NCI-H187 treated with DMSO at 0.1 percent for 48 hours (cell line): ENCODE measurements at places on chromosomes 2 and 18.

DNA sequence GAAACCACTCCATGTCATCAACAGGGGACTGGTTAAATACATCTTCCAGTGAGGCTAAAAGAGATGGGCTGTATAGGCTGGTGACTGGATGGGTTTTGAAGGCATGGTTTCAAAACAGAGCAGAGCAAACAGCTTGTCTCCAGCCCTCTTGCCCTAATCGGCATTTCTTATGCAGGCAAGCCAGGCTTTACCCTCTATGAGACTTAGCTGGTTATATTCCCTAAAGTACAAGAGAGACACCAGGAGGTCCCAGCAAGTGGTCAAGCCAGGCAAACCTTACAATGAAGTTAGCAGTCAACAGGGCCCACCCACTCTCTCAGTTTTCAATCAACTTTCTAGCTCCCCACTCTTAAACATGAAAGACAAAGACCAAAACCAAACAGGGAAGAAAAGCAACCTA is 19.0 kb downstream of the OSBPL1A start:
- DNase-seq: no peak

DNA sequence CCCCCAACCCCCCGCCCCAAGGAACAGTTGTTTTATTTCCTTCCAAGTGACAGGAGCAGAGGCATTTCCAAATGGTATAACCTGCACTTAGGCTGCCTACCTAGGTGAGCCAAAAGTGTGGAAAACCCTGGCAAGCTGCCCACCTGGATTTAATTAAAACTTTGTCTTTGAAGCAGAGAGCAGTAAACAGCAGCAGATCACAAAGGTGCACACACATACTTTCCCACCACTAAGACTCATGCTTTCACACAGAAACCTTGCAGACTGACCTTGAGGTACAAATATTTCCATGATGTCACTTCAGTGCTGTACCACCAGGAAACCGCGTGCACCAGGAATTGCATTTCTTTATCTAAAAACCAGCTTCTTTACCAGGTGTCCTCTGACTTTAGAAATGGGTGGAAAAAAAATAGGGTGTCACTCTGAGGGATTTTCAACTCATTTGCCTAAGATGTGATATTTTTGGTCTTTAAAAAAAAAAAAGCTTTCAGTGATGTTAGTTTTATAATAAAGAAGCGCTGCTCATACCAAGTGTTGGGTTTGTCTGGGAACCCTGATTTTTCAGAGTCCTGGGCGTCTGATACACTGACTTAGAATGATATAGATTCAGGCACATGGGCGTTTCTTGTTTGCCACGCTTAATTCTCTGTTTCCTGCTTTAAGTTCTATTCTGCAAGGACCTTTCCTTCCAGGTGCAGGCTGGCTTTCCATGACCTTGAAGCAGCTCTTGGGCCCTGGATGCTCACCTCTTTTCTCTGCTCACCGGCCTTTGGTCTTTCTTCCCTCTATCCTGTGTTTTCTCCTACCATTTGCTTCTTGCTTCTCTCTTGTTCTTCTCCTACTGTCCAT is 70.7 kb upstream of the BCL2L11 start:
- no peak for DNase-seq

DNA sequence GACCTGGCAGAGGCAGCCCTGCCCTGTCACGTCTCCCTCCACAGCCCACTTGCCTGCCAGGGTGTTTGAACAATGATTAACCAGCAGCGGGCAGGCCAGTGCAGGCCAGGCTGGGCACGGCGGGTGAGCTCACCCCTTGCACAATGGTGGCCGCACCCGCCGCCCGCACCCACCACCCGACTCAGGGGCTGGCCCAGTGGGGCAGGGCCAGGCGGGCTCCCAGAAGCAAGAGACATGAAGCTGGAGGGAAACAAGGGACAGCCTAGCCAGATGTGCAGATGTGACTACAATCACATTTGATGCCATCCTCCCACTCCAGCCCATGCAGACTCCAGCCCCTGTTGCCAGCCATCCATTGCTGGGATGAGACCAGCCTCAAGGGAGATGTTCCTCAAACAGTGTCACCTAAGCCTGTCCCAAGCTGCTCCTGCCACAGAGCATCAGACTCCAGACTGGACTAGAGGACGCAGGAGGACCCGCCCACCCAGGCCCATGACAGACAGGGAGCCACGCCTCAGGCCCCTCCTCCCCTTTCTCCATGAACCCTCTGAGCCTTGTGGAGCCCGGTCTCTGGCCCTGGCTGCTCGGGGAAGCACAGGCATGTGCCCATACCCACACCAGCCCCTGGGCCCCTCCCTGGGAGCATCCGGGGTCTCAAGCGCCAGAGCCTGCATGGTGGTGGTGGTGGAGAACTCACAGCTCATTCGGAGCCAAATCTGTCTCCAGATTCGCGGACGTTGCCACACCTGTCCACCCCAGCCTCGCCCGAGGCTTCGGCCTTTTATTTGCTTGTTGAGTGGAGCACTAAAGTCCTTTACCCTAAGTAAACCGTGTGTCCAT is 45.0 kb downstream of the SDC1 start:
- DNase-seq: no peak

GRCh38 chr2:43884689-43885088 is 45.9 kb downstream of the ABCG8 start:
- DNase-seq: no peak

DNA sequence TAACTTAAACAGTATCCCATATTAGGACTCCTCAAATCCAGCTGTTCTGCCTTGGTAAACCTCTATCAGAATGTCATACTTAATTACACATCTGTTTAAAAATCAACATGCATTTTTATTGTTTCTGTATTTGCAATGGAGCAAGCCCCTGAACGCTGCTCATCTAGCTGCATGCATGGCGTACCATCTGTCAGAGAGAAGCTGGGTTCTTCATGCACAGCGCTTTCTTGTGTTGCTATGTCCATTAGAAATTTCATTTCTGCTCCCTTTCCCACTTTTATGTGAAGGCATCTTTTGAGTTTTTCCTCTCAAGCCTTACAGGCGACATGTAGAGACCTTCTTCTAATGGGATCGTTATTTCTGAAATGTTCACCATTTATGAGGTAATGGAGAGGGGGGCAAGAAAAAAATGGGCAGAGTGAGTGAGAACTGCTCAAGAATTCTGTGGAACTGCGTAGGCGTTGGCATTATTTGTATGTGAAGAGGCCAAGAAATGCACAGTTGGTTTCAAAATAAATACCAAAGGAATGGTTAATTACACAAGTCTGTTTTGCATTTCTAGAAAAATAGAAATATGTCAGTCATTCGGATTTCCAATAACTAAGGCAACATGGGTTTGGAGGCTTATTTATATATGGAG is 31.6 kb downstream of the INSIG2 start:
- DNase-seq: no peak

GRCh38 chr18:42310956-42311355 is 355.9 kb downstream of the PIK3C3 start:
- no peak for DNase-seq

- DNase-seq: no peak
Observed at GRCh38 chr18:69996417-69996816, 48.7 kb upstream of the CD226 start.

GRCh38 chr18:26784599-26784998 is 80.9 kb downstream of the AQP4 start:
- DNase-seq: no peak

DNA sequence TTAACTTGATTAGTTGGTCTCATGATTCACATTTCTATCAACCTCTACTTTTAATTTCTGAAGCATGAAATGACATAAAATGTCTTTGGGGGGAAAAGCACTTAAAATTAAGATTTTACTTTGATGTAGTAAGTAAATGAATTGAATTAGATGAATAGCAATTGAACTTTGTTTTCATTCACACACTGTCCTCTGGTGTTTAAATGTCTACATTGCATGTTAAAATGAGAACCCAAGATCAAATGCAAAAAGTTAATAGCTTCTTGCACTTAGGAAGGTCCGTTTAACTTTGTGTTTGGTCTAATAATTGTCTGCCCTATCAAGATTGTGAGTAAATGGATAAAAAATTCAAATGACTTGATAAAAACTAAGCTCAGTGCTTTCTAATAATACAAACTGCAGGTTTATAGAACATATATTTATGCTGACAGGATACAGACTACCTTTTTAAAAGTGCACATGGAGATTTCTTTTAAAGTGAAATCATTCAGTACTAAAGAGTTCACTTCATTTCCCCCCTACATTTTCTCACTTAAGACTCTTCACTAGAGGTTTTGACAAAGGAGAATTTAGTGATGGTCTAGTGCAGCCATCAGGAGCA is 156.2 kb upstream of the NABP1 start:
- no peak for DNase-seq

DNA sequence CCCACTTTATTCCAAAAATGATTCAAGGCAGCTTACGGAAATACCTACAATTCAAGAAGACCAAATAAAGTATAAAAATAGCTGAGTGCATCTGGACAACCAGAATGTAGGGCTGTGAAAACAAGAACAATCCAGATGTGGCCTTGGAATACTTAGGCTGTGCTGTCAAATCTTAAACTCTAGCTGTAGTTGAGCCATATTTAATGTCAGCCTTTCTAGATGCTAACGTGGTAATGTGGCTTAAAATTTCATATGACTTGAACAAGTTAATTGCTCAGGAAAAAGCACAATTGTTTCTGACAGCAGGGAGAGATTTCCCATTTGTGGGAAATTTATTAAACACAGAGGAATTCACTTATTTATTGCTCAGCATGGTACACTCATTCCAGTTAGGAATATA is 14.6 kb upstream of the NAPG start:
- DNase-seq: no peak

DNA sequence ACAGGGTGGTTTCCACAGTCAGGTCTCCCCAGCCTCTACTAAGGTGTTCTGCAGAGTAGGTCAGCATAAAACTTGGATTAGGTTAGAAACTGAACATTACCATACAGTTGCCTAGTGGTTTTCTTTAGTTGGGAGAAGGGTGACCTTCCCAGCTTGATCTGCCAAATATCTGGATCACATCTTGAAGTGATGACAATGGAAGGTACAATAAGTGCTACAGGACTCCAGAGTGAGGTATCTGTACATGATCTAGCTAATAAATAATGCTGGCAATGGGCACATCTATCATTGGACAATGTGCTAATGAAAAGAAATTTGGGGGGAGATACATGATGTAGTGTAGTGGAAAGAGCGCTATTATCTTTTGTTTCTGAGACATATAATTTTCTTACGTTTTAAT is 54.6 kb upstream of the ACVR1 start:
- DNase-seq: no peak

DNA sequence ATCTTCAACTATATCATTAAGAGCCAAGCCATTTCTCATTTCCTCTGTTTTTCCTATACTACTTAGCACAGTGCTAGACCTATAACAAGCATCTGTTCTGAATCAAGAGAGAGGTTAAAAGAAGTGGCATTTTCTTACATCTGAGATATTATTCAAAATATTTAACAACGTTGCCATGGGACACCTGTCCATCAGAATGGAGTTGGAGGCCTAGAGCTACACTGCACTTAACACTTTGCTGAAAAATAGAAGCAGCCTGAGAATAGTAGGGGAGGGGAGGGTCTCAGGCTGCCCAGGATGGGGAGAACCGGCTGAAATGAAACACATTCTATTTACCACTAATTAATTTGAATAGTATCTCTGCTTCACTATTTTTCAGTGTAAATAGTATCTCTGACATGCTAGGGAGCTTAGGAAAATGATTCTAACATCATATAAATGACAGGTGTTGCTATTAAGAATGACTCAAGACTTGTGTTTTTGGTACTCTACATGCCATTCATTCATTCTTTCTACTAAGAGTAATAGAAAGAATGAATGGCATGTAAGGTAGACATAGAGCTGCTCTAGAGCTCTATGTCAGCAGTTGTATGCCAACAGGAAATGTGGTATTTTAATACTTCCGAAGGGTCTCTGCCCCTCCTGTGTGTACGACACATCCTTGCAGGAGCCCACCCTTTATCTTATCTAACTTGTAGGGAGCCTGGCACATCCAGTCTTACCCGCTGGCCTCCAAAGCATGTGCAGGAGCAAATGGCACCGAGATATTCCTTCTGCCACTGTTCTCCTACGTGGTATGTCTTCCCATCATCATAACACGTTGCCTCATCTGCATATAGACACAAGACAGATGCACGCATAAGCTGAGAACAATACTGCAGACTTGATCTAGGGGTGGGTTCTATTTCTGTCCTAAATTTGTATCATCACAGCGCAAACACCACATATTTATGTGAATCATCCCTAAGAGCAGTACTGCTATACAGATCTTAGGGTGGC is 52.6 kb downstream of the ATIC start:
- DNase-seq: no peak

- no peak for DNase-seq
Observed at GRCh38 chr2:168084288-168084687, 163.1 kb downstream of the STK39 start.

GRCh38 chr2:106299696-106300095 is 105.6 kb upstream of the UXS1 start:
- DNase-seq: no peak

DNA sequence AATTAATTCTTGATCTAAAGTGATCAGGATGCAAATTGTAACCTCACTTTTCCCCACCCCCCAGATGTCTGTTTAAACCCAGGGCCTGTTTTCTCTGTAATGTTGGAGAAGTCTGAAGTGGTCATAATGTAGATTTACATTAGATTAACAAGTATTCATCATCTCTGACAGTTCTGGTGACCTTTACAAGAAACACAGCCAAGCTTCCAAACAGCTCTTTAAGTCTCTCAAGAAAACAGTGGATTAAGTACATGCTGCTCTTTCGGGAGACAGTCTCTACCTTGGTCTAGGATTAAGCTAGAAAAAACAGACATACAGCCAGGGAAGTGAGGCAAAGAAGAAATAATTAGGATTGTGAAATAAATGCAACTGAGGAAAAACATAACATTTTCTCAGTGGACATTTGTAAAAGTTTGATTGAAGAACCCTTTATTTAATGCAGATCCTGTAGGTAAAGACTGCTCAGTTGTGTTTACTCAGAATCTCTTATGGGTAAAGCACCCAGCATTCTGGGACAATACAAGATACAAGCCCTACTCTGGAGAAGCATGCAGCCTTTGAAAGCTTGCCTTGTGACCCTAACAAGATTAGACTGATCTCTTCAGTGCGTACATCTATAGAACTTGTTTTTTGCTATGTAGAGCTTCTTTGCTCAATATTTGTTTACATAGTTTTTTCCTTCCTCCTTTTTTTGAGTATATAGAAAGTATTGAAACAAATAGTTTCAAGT is 203.9 kb downstream of the PHLPP1 start:
- DNase-seq: no peak

GRCh38 chr18:76405681-76406356 is 89.2 kb downstream of the ZNF516 start:
- DNase-seq: no peak

- no peak for DNase-seq
Observed at GRCh38 chr2:236156095-236156859, 11.9 kb downstream of the GBX2 start.

GRCh38 chr2:213649176-213649575 is 364.9 kb downstream of the SPAG16 start:
- no peak for DNase-seq

- DNase-seq: no peak
Observed at GRCh38 chr18:79816092-79816491, 18.4 kb downstream of the KCNG2 start.

GRCh38 chr2:226860087-226860486 is 24.2 kb downstream of the RHBDD1 start:
- no peak for DNase-seq
